Retinal pigment epithelial cell (primary cell): ENCODE measurements at places on chromosomes 2 and 18.

- peak; percentile 63 for DNase-seq
Measured at GRCh38 chr2:201854221-201854801, 48.0 kb downstream of the CDK15 start.

GRCh38 chr18:59661891-59662701 lies 35.1 kb downstream of the CCBE1 start:
- DNase-seq, result no peak

GRCh38 chr2:208297961-208298360 lies 31.9 kb downstream of the PIKFYVE start:
- DNase-seq, result no peak

DNA sequence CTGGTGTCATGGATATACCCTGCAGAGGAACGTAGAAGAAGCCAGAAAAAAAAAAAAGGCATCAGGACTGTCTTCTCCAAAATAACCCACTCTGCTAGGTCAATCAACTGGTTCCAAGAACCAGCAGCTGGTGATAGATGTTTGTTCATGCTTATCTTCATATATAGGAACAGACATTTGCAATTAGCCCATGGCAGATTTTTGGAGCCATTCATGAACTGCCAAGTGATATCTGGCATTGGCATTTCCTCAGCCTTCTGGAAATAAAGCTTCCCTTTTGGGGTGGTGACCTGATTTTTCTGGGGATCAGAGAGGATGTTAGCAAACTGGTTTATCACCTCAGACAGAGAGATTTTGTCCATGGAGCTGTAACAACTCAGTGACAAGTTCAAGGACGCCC lies 234.9 kb downstream of the OSR1 start:
- no peak for DNase-seq

DNA sequence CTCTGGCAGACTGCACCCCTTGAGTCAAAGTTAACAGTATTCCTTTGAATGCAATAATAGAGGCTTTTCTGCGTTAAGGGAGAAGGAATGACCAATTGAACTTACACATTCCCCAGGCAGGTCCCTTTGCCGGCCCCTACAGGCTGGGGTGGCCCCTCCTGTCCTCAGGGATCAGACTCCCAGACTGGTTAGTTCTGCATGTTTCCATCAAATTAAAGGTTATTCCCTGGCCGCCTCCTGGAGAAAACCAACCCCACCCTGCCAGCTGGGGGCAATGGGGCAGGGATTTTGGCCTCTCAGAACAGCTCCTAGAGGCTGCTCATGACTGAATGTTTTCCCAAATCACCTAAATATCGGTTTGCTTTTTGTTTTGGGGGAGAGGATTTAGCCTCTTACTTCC lies 199.6 kb downstream of the MGAT5 start:
- DNase-seq, result no peak

DNA sequence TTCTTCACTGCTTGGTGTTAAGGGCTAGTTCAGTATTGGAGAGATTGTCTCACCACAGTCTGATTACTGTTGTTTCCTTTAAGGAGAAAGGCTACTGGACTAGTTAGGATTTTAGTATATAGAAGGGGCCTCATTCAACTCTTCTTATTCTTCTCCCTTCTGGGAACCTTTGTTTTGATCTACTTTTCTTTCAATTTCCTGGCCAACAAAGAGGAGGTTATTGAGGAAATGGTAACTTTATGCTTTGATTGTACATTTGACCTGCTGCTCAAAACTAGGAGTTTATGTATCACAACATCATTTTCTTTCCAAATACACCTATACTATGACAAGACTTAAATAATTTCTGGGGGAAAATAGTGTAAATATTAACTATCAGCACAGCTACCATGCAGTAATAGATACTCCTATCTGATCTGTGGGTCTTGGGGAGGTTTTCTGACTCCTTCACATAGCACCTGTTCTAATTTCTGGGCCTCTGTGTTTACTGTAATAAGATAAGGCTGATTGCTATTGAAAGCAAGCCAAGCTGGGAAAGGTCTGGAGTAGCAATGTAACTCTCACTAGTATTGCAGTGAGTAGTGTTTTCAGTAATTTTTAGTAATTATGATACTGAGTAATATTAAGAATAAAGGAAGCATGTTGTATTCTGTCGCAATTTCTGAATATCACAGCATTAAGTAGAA lies 395.3 kb downstream of the NUP35 start:
- no peak for DNase-seq

DNA sequence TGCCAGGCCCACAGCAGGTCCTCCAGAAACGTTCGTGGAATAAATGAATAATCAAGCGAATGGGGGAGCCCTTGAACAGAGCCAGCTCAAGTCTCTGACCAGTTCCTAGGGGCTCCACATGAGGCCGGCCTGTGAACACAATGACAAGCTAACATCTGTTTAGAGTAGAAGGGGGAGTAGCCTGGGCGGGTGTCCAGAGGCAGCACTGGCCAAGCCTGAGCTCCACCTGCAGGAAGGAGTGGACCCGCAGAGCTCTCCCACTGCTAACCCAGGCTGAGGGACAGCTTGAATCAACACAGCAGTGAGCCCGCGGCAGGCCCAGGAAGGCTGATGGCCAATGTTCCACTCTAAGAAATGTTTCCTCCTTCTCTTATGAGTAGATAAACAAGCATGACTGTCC lies 234.8 kb upstream of the RAB6C start:
- no peak for DNase-seq

- no peak for DNase-seq
Measured at GRCh38 chr2:127805491-127805890, 5.5 kb downstream of the WDR33 start.

DNA sequence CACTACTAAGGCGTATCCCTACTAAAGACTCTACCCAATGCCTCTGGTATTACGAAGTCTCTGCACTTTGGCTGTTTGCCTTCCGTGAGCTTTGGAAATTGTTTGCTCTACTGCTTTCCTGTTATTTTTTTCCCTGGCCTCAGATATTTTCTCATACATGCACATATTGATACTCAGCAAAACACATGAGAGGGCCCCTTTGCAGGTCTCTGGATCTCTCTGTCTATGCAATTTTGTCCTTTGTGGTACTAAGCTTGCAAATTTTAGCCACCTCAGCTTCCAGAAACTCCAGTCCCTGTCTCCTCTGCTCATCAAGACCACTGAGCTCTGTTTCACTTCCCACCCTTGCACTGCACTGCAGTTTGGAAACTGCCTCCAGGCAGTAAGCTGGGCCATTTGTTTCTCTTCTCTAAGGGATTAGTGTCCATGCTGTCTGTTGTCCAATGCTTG lies 46.6 kb downstream of the TAF1B start:
- DNase-seq, result no peak

- DNase-seq, result no peak
Measured at GRCh38 chr2:42055573-42056514, 8.0 kb downstream of the PKDCC start.

DNA sequence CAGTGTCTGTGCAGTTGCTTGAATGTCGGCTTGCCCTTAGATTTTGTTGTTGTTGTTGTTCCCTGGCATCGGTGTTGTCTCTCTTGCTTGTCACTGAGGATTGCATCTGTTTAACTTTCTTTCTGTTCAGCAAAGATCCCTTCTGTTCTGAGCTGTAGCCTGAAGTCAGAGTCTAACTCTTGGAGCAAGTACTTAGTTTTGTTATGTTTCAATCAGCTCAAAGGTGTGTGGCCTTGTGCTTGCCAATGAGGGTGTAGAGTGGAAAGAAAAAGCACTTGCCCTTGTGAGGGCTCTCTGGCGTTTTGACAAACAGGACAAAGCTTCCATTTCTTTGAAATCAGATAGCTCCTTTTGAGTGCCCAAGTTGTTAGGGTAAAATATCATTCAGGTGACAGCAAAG lies 757.1 kb upstream of the CDH7 start:
- no peak for DNase-seq

- no peak for DNase-seq
Measured at GRCh38 chr2:29189052-29189451, 73.8 kb downstream of the CLIP4 start.

- no peak for DNase-seq
Measured at GRCh38 chr18:7711495-7711894, 144.4 kb downstream of the PTPRM start.

GRCh38 chr2:39657287-39657937 lies 8.3 kb upstream of the TMEM178A start:
- no peak for DNase-seq
